Cardiac septum (tissue), 1 donor: ENCODE measurements at places on chromosomes 3 and 15. TPM values are rescaled to one million over a fixed set of nuclear protein-coding genes. Genes with fewer than 3 reads are reported as not detected.

Gene OCA2
- total RNA-seq: not detected

Gene ROPN1
- not detected for total RNA-seq

Gene ZBBX
- total RNA-seq: 0.78 TPM

DNA sequence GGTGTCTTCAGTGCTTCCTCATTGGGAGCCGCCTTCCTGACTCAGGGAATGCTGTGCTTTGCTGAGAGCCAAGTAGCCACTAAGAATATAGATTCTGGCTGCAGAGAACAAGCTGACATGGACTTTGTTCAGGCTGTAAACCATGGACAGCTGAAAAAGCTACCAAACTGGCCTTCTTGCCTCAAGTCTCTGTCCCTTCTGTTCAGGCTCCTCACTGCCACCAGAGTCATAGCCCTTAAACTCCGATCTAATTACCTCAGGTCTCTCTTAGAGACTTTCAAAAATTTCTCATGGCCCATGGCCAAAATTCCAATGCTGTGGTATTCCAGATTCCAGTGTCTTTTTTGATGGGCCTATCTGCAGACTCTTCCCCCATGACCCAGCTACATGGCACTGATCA lies 19.4 kb upstream of the PTX3 start:
- no peak for DNase-seq

Gene TM6SF1
- 2.8 TPM for total RNA-seq

DNA sequence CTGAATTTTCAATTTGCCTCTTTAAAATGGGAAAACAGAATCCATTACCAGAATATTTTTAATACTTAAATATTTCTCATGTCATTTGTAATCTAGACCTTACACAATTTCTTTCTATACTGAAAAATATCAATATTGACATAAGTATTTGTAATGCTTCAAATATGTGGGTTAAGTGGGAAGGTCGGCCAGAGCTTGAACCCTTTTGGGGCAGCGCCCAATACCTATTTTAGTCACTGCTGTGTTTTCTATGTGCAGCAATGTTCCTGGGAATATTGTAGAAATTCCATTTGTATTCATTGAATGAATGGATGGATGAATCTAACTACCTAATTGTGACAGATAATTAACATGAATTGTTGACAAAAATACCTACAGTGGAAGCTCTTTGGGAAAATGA lies 459.7 kb upstream of the ZNF717 start:
- DNase-seq: no peak

GRCh38 chr3:43696881-43697280 lies 6.1 kb downstream of the ABHD5 start:
- DNase-seq: no peak

DNA sequence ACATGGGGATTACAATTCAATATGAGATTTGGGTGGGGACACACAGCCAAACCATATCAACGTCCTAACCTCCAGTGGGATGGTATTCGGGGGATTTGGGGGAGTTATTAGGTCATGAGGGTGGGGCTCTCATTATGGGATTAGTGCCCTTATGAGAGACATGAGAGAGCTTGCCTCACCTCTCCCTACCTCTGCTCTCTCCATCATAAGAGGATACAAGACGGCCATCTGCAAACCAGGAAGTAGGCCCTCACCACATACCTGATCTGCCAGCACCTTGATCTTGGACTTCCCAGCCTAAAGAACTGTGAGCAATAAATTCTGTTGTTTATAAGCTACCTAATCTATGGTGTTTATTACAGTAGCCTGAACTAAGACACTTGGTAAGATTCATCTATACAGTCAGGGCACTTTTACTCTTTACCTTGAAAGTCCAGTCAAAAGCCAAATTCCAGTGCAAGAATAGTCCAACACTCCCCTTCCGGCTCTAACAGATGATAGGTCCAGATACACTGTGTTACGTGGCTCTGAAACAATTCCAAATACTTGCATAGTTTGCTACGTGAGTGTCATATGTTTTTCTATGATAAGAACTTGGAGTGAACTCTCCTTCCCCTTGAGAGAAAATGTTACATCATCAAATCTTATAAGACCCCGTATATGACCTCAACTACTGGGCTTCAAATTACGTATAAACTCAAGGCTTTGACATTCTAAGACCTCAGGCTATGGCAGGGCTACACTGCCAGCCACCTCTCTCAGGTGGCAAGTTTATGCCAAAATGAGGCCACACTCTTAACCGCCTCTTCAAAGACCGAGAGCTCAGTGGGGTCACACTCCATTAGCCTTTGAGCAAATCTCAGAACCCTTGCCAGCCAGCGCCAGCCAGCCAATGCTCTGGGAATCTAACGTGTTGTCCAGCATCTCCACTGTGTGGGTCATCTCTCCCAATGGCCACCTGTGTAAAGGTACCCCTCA lies 129.9 kb downstream of the XXYLT1 start:
- DNase-seq: no peak

Gene TM4SF4
- not detected for total RNA-seq

GRCh38 chr15:75531041-75531450 lies 48.1 kb downstream of the PTPN9 start:
- no peak for DNase-seq

Gene TRIM59
- 0.51 TPM for total RNA-seq

DNA sequence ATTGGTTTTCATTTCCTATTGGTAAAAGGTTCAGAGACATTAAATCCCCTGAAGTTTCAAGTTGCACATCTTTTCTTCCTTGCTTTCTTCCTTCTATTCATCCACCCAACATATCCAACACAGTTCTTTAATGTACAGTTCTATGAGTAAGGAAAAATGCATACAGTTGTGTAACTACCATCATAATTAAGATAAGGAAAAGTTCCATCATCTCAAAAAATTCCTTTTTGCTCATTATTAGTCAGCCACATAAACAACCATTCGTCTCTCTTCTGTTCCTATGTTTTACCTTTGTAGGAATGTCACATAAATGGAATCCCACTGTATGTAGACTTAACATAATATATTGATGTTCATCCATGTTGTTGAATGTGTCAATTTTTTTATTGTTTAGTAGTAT lies 211.1 kb upstream of the ADAMTS9 start:
- no peak for DNase-seq

- no peak for DNase-seq
These were observed 3.5 kb upstream of the PLOD2 start for GRCh38 chr3:146164506-146164905.

GRCh38 chr15:48650931-48651330 lies 5.4 kb upstream of the FBN1 start:
- DNase-seq: no peak

GRCh38 chr3:171165983-171166382 lies 139.5 kb upstream of the SLC2A2 start:
- DNase-seq: no peak

Gene ARGFX
- total RNA-seq: not detected

GRCh38 chr3:128340198-128340903 lies 126.3 kb downstream of the DNAJB8 start:
- DNase-seq: no peak

DNA sequence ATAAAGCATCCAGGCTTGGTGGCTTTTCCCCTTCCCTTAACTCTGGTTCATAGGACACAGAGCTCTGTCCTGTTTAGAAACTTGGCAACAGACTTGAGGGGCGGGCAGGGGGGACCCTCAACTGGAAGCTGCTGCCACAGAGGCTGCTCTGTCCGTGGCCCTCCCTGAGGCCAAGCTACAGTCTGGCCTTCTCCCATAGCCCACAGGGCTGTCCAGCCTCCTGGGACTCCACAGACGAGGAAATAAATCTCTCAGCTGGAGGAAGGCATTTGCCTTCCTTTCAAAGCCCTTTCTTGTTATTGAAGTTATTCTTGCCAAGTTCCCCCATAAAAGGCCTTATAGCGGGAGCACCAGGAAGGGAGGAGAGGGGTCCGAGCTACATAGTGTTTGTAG lies 248.8 kb upstream of the TPM1 start:
- DNase-seq: no peak

Gene ALDH1A2
- 22.9 TPM for total RNA-seq

Gene CCDC191
- total RNA-seq: 1.2 TPM

Gene POC1A
- total RNA-seq: 1.5 TPM
